ENCODE measurements at places on chromosomes 1 and 21.

- no peak for DNase-seq
Observed at GRCh38 chr1:240245629-240246020, 153.9 kb downstream of the FMN2 start.

- no peak for DNase-seq
Observed at GRCh38 chr1:58038574-58038973, 508.0 kb downstream of the OMA1 start.

GRCh38 chr1:110049801-110050601 is 15.6 kb downstream of the STRIP1 start:
- no peak for DNase-seq

DNA sequence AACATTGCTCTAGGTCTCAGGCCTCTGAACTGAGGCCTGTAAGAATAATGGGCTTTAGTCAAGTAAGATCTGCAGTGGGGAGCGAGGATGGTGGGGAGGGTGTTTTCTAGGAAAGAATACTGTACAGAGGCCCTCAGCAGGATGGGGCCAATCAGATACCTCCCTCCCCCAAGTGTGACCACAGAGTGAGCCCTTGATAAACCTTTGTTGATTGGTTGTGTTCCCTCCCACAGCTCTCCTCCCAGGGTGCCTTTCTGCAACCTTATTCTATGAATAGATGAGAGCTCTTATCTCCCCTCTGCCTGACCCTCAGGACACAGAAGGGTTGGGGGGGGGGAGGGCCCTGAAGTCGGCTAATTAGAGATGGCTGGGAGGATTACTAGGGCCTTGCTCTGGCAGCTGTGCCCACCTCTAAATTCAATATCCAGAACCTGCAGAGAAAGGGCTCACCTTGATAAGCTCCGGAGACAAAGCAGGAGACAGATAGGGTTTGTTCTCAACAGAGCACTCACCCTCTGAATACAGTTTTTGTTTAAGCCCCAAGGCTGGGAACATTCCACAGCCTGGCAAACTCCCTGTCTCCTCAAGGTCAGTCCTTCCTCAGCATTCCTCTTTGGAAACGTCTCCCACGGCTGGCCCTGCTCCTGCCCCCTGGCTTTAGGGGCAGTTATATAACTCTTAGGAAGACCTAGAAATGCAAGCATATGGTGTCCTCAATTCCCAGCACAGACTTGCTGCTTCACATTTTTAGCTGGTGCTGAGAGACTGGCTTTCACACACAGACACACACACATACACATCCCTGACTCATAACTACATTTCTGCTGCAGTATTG is 42.9 kb downstream of the ATP1A1 start:
- no peak for DNase-seq

- no peak for DNase-seq
Observed at GRCh38 chr1:198185146-198185545, 28.3 kb downstream of the NEK7 start.

DNA sequence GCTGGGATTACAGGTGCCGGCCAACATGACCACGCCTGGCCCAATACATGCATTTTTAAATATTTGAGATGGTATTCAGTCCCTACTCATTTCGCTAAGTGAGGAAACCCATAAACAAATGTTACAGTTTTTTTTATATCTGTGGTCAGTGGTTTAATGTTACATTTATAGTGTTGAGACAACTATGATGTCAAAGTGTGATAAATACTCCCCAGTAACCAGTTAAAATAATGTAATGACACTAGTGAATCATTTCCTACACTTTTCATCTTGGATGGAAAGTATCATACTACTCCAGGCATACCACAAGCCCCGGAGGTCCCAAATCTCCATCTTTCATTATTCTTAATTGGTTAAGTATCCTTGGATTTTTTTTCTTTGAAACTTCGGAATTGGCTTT is 87.5 kb upstream of the KIF26B start:
- DNase-seq = no peak

- DNase-seq = no peak
Observed at GRCh38 chr21:18614303-18614702, 210.7 kb upstream of the TMPRSS15 start.

DNA sequence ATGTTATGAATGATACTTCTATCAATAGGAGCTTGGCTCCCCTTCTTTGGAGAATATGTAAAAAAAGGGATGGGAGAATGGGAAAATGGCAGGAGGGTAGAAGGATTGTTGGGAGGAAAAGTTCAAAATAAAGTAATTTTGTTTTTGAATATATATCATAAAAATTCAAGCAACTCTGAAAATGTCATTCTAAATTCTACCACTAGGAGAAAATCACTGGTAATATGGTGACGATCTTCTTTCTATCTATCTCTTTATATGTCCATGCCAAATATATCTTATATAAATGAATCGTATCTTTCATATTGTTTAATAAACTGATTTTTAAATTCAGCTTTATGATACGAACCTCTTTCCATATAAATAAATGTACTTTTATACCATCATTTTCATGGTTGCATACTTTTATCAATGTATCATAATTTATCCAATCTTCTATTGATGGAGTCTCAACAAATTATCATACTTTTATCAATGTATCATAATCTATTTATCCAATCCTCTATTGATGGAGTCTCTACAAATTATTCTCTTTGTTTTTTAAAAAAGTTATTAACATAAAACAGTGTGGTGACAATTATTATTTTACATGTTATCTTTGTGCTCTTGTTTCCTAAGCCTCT is 73.7 kb upstream of the MARK1 start:
- no peak for DNase-seq

DNA sequence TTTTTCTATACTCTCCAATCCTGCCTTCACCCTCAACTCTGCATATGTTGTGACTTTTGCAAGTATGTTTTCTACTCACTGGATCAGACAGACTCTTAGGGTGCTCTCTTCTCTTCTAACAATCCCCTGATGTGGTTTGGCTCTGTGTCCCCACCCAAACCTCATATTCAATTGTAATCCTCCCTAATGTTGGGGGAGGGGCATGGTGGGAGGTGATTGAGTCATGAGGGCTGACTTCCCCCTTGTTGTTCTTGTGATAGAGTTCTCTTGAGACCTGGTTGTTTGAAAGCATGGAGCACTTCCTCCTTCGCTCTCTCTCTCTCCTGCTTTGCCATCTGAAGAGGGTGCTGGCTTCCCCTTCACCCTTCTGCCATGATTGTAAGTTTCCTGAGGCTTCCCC is 148.9 kb upstream of the IGSF21 start:
- no peak for DNase-seq

- no peak for DNase-seq
Observed at GRCh38 chr1:88877382-88877825, 14.0 kb downstream of the GTF2B start.

DNA sequence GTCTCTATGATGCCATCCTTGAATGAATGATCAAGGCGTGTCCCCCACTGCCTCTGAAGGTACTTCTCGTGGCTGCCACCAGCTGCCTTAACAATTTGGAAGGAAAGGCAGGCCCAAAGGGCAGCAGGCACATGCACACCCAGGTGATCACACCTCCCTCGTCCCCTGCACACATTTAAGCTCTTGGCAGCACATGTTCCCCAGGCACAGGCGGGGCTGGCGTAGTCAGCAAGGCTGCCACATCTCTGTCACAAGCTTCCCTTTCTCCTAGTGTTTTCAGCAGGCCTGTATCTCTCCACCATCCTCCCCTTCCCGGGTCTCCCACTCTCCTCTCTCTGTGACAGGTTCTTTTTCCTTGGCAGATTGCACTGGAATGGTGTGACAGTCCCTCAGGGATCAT is 111.9 kb downstream of the CACNA1E start:
- DNase-seq = no peak

GRCh38 chr1:200767321-200767720 is 28.6 kb downstream of the CAMSAP2 start:
- DNase-seq = no peak

DNA sequence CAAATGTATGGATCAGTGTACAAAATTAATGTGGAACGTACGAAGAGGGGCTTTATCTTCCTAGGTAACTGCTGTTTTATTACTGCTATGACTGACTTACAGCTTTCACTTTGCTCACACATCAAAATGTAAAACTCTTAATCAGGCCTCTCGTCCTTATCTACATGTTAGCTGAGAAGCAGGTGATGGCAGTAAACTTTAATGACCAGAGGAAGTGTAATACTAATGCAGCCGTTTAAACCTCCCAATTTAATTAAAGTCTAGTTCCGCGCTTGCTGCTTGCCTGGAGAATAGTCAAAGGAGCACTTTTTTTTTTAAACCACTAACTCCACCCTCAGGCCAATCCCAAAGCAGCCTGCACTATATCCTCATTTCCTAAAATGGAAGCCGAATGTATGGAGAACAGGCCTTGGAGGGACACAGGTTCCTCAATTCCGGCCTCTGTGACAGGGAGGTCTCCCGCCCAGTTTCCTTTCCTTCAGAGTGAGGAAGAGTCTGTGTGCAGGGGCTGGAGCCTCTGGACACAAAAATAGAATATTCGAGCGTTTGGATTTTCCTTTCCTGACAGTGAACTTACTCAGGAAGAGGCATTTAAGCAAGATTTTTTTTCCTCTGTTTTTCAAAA is 36.7 kb upstream of the RASAL2 start:
- no peak for DNase-seq

GRCh38 chr1:221832151-221832550 is 90.3 kb upstream of the DUSP10 start:
- DNase-seq = no peak

GRCh38 chr1:41649396-41650027 is 165.0 kb upstream of the EDN2 start:
- DNase-seq = no peak

GRCh38 chr1:60244906-60245305 is 171.3 kb upstream of the C1orf87 start:
- DNase-seq = no peak

DNA sequence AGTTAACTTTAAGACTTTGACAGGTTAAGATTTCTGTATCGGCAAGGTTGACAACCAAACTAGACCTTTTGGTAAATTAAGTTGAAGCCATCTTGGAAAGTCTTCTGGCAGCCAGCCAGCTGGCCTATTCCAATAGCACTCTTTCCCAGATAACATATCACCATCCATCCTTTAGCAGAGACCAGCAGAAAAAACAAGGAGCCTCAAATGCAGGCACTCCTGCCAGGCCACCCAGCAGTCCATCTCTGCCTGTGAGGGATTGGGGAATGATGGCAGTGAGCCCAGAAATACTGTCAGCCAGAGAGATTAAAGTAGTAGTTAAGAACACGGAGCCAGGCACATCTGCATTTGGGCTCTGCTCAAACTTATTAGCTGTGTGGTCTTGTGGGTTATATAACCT is 19.4 kb downstream of the ZBTB40 start:
- DNase-seq = no peak

GRCh38 chr1:66237722-66238479 is 296.1 kb upstream of the SGIP1 start:
- DNase-seq = no peak

GRCh38 chr21:27817074-27817473 is 850.2 kb upstream of the ADAMTS5 start:
- DNase-seq = no peak

GRCh38 chr1:110070282-110070669 is 196 bp downstream of the ALX3 start:
- DNase-seq = no peak

DNA sequence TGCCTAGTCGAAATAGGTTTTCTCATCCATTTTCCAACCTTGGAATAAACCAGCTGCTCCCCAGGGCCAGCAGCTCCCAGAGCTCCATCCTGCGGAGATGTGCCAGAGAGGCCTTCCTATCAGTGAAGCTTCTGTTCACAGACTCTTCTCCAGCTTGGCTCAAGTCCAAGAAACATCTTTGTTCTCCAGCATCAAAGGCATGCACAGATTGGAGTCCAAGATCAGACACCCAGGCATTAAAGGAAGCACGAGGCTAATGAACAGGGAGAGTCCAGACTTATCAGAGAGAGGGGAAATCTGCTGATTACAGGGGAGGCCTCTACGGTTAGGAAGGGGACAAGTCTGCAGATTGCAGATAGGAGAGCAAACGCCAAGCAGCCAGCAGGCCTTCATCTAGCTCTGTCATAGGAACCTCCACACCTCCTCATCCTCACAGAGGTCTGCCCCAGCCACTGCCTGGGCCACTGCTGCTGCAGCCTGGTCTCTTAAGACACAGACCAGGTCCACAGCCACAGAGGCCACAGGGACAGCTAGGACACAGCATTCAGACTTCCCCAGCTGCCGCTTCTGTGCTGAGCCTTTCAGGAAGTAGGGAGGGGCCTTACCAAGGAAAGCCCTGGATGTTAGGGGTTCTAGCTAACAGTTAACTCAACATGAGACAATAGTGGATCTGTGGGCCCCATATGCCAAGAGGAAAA is 3.4 kb downstream of the PRR9 start:
- DNase-seq = no peak

DNA sequence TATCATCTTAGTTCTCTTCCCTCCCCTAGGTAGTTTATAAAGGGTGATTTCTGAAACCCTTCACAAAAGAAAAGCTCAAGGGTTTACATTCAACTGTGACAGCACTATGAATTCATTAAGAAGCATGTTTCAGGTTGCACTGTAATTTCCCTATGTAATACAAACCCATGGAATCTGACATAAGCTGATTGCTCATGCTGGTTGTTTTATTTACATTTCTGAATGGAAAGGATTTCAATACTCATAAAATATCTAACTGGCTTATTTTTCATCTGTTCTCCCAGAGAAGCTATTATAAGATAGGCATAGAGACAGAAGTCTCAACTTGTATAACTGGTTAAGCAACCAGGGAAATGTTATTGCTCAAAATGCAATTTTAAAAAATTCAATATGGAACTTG is 20.5 kb downstream of the WNT2B start:
- no peak for DNase-seq

- DNase-seq = peak; percentile 57
Observed at GRCh38 chr1:19715334-19716203, 50.9 kb downstream of the HTR6 start.

- no peak for DNase-seq
Observed at GRCh38 chr1:46569884-46570725, 18.7 kb upstream of the KNCN start.

- no peak for DNase-seq
Observed at GRCh38 chr21:39364949-39365348, 16.1 kb upstream of the HMGN1 start.

- no peak for DNase-seq
Observed at GRCh38 chr1:26533951-26534509, 4.5 kb downstream of the RPS6KA1 start.

- DNase-seq = no peak
Observed at GRCh38 chr1:19818324-19818723, 3.2 kb upstream of the RNF186 start.

DNA sequence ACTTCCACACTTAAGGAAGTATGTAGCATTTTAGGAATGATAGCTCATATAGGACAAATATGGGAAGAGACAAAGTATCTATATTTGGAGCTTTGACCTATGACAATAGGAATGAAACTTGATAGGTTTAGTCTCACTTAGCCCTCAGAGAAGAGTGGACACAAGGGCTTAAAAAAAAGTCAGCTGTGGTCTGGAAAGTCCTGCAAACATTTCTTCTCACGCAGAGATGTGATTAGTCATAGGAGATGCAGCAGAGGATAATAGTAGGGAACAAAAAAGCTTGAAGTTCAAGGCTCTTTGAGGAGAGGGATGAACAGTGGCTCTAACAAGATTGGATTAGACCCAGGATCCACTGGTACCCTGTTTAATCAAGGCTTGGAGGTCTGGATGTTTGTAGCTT is 14.8 kb upstream of the RNF220 start:
- no peak for DNase-seq

- no peak for DNase-seq
Observed at GRCh38 chr1:52533713-52534112, 19.2 kb downstream of the TUT4 start.
